CD8-positive, alpha-beta memory T cell (primary cell): ENCODE measurements at places on chromosomes 1 and 21.

GRCh38 chr1:58765006-58765405, 18.8 kb downstream of the JUN start:
- no peak for DNase-seq

DNA sequence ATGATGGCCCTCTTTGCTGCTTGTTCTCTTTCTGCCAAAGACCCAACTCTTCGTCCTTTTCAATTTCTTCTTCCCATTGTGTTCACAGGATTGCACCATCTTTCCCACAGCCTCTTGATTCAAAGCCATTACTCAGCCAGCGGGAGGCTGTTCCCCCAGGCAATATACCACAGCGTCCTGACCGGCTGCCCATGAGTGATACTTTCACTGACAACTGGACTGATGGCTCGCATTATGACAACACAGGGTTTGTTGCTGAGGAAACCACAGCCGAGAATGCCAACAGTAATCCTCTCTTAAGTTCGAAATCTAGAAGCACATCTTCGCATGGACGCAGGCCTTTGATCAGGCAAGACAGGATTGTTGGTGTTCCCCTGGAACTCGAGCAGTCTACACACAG, 167.4 kb downstream of the LRRC40 start:
- no peak for DNase-seq

DNA sequence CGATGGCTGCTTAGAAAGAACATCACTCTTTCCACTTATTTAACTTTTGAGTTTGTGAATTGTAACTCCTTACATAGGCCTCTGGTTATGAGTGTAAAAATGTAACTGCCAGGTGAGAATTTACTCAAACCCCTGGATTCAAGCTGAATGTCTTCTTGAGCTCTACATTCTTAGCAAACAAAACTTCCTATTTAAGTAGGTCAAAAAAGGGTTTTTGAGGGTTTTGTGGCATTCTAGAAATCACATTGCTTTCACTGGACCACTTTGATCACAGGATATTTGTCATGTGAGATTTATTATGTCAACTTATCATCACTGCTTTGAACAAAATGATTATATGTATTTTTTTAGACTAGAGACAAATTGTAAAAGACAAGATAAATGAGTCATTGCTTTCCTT, 5.7 kb downstream of the IL23R start:
- DNase-seq, result no peak

DNA sequence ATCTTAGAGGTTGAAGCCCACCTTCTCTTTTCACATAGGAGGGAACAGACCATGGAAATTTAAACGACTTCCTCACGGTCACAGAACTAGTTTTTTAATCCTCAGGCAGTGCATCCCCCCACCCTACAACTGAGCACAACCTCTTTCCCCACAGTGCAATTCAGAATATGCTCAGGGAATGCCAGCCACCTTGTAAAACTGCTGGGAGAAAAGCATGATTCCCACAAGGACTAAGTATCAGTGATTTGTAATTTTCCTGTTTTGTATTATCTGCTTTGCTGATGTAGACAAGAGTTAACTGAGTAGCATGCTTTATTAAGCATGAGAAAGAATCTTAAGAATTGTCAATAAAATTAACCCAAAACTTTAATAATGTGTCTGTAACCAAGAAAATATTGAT, 23.8 kb downstream of the TMEM50A start:
- no peak for DNase-seq

DNA sequence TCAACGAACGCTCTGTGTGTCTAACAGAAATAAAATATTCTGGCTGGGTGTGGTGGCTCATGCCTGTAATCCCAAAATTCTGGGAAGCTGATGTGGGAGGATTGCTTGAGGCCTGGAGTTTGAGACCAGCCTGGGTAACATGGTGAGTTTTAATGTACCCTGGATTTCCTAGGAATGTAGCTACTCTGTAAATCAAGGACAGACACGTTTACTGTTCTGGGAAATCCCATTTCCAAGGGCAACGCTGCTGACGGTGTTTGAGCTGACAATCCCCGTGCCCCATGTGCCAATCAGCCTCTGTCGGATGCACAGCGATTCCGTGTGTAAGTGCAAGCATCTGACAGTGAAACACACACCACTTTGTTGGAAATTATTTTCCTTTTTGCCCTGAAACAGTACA, 8.0 kb downstream of the CORT start:
- no peak for DNase-seq

DNA sequence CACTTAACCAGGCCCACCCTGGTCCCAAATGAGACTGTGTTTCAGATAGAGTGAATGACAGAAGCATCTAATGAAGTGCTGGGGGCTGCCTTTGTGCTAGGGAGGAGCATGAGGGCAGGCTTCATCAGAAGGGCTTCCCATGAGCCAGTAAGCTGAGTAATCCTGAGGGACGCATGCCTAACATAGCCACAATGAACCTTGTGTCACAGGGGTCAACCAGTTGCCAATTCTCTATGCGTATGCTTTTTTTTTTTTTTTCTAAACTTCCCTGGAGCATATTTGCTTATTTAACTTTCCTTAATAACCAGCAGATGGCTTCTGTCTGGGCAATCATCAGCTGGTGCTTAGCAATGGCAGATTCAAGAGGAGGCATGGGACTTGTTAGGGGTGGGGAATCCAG, 25.5 kb upstream of the CYP2J2 start:
- DNase-seq, result no peak

DNA sequence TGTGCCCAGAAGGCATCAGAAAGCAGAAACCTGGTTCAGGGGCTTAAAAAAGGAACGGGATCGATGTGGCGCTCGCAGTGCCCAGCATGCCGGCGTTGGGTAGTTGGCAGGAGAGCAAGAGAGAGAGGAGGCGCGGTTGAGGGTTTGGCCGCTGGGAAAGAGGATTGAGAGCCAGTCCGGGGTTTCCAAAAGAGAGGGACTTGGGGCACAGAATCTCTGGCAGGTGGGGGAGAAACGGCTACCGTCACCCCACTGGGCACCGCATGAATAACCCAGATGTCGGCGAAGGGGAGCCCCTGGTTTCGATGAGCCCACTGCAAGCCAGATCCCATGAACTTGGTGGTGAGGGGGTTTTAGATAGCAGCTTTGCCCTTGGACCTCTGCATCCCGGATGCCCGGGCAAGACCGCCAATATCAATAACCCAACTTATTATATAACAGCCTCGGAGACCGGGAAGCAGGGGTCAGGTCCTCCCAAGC, 60.4 kb upstream of the ACOT11 start:
- DNase-seq, result no peak

GRCh38 chr21:42609811-42610210, 43.6 kb upstream of the PDE9A start:
- no peak for DNase-seq

DNA sequence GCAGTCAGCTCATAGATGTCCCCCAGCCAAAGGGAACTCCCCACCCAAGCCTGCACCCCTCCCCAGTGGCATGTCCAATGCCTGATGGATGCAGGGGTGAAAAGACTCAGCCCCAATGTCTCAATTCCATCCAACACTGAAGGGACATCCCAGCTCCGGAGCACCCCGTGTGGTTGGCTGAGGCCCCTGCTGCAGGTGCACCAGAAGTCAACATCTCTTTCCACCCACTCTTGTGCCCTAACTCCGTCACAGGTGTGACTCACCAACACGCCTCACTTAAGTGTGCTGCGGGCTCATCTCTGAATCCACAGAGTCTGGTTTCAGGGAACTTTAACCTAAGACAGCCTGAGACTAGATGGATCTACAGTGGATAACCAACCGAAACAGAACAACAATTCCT, 40.9 kb upstream of the ZBTB18 start:
- DNase-seq, result no peak

GRCh38 chr1:999725-1000356, at the start of gene HES4:
Gene HES4 (minus strand): TSS chr1:1000097. CDS start chr1:999973, 124 bp downstream.
- peak; percentile 46 for DNase-seq

- DNase-seq, result no peak
These were observed 233.5 kb downstream of the TRABD2B start for GRCh38 chr1:47763591-47764171.

- DNase-seq, result no peak
These were observed 69.9 kb upstream of the WDR26 start for GRCh38 chr1:224504297-224505041.

GRCh38 chr1:21262293-21263051, 27.8 kb downstream of the ECE1 start:
- DNase-seq, result no peak

DNA sequence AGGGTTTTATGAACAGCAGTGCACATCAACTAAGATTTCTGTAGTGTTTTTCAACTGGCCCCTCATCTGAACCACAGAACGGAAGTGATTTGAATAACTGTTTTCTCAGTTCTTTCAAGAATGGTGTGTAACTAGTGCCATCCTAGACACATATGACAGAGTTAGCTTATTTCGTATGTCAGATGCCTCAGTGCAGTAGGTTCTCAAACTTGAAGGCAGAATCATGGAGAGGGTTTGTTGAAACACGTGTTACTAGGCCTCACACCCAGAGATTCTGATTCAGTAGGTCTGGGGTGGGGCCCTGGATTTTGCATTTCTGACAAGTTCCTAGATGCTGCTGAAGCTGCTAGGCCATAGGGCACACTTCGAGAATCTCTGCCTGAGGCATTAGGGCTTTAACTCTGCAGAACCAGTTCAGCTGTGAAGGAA, 49.0 kb downstream of the SCCPDH start:
- DNase-seq, result no peak

- no peak for DNase-seq
These were observed 110.5 kb upstream of the CDC42BPA start for GRCh38 chr1:227428803-227429202.

- no peak for DNase-seq
These were observed 19.5 kb downstream of the PODN start for GRCh38 chr1:53081384-53082066.

GRCh38 chr1:94013367-94013878, 104.2 kb upstream of the GCLM start:
- no peak for DNase-seq

- DNase-seq, result no peak
These were observed 286.3 kb upstream of the C1orf105 start for GRCh38 chr1:172134087-172134731.

DNA sequence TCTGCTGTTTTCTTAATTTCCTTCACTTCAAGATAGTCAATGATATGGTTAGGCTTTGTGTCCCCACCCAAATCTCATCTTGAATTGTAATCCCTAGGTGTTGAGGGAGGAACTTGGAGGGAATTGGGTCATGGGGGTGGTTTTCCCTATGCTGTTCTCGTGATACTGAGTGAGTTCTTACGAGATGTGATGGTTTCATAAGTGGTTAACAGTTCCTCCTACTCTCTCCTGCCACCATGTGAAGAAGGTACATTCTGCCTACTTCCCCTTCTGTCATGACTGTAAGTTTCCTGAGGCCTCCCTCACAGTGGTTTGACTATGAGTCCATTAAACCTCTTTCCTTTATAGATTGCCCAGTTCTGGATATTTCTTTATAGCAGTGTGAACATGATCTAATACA, 74.0 kb upstream of the SAMSN1 start:
- no peak for DNase-seq

DNA sequence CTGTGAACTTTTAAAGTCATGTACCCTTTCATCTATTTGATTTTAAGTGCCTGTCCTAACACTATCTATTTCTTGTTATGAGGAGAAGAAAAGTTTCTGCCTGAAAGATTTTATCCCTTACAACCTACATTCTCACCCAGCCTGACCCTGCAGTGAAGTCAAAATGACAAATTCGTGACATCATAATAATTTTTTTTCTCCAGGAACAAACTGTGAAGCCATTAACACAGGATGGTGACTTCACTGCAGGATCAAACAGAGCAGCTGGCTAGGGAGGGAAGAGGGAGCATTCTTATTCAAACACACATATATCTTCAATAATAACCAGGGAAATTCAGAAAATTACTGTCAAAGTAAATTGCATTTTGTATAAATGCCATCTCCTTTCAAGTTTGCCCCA, 147.8 kb upstream of the PRMT6 start:
- no peak for DNase-seq

DNA sequence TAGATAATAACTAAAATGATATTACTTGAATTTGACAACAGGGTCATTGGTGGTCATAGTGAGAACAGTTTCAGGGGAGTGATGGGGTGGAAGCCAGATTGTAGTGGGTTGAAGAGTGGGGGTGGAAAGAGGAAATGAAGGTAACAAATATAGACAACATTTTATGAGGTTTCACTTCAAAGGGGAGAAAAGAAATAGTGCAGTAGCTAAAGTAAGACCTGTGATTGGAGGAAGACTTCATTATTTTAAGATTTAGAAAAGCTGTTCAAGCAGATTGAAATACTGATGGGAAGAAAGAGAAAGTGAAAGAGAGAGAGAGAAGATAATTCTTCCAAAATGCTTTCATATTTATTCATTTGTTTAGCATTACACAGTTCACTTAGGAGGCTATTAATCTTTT, 52.0 kb upstream of the KCNA3 start:
- no peak for DNase-seq

DNA sequence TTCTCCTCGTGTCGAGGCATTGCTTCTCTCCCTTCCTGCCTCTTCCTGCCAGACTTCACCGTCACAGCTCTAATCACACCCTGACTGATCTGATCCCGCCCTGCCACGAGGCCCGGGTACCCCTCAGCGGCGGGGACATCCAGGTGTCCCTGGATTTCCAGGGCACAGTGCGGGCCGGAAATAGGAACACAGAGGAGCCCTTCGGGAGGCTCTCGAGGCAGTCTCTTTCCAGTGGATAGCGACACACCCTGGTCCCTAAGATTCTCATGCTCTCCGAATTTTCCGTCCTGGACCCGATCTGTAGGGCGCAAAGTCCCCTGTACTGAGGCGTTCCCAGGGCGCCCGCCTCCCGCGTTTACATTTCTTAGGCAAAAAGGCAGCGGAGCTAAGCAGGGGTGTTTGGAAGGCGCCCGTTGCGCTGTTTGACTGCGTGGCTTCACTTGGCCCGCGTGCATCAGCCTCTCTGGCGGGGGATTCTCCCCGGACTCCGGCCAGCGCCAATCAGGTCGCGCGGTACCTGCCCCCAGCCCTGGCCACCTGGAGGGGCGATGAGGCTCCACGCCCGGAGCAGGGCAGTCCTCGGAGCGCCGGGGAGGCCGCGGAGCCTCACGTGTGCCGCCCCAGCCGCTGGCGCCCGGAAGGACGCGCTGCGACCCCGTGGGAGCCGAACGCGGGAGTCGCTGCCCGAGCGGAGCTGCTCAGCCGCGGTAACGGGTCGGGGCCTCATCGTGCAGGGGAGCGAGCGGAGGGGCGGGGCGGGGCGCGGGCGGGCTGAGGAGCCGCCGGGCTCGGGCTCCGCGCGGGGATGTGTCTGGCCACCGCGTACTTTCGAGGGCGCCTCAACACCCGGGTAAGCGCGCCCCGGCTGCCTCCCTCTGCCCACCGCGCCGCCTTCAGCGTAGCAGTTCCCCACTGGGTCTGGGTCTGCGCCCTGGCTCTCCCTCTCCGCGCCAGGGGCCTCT, at the start of gene FAM163A:
Gene FAM163A, plus strand, starts transcription at position 575 of the 962 bp plus-strand sequence. CDS start 69,807 bp downstream, outside the sequence.
- DNase-seq, result no peak

GRCh38 chr1:177315261-177315660, 144.5 kb downstream of the BRINP2 start:
- no peak for DNase-seq
